ENCODE measurements at places on chromosomes 7 and 10. TPM values are rescaled to one million over a fixed set of nuclear protein-coding genes. Genes with fewer than 3 reads are reported as not detected.

- no peak for DNase-seq
Observed at GRCh38 chr7:28687537-28687936, 270.6 kb downstream of the TRIL start.

Gene FBXO24
- polyA plus RNA-seq: 2.0 TPM

Gene OPN1SW
- polyA plus RNA-seq: not detected

- DNase-seq: no peak
Observed at GRCh38 chr10:71618598-71618997, 101.0 kb downstream of the C10orf105 start.

DNA sequence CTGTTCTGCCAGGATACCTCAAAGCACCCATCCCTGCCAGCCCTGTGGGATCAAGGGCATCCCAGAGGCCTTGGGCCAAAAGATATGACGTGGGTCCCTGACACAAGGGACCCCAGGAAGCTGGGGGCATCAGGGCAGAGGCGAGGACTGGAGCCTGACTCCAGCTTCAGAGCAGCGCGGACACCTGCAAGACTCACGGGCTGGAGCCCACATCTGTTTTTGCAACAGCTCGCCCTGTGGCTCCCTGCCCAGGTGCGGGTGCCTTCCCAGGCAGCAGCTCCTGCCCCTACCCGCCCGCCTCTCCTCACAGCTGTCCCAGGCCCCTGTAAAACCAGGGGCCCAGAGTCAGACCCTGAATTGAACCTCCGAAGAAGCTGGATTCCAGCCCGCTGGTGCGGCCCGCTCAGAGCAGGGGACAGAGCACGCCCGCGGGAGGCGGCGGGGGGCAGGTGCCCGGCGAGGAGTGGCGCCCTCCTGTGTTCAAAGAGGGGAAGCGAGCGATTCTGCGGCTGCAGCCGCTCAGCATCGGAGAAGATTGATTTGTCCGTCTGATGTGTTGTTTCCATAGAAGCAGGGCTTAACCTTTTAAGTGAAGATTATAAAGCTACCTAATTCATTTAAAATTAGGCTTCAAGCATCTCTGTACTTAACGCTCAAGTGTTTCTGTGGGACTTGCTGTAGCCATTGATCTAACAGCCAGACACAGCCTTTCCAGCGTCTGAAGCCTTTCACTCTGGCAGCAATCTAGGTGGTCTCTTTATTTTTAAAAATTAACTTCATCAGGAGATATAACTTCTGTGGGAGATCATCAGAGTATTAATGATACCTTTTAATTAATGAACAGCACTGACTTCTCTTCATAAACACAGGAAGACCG lies 88.4 kb downstream of the BEND7 start:
- peak; percentile 39 for DNase-seq

DNA sequence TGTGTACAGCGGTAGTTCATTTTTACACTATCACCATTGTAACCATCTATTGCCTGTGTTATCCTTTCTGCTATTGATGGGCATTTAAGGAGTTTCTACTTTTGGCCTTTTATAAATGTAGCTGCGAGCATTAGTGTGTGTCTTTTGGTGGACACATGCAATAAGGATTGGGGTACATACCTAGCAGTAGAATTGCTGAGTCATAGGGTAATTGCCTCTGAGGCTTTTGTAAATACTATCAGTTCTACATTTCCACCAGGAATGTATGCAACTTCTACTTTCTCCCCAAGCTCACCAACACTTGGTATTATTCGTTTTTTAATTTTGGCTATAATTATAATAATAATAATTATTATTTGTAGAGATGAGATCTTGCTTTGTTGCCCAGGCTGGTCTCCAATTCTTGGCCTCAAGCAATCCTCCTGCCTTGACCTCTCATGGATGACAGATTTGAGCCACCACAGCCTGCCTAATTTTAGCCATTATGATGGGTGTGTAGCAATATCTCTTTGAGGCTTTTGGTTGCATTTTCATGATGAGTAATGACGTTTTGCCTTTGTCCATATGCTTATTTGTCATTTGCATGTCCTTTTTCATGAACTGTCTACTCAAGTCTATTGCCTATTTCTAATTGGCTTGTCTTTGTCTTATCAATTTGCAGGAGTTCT lies 277.0 kb downstream of the ACTR3B start:
- no peak for DNase-seq

DNA sequence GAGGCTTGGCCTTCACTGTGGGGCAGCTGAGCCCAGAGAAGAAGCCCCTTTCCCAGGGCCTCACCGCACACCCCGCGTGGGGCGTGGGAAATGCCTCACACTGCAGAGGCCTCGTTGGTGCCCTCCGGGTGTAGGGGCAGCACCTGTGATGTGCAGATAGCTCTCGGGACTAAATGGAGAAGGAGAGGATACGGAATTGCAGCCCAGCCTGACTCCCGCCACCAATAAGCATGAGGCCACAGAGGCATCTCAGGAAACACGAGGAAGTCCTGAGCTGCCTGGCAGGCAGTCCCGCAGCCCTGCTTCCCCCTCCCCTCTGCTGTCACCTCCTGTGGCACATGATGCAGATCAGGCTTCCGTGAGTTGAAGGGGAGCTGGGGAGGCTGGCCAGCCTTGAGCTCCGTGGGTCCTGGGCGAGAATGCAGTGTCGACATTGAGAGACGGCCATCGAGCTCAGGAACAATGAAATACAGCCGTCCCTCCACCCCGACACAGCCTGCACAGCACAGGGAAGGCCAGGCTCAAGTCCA lies 59.6 kb upstream of the PPP2R2D start:
- peak; percentile 16 for DNase-seq

Gene DKK1
- polyA plus RNA-seq: not detected

Gene C7orf57
- polyA plus RNA-seq: 0.13 TPM
